ENCODE measurements at places on chromosomes 6 and 20.

GRCh38 chr6:137692806-137693205 is 174.3 kb upstream of the TNFAIP3 start:
- no peak for DNase-seq

DNA sequence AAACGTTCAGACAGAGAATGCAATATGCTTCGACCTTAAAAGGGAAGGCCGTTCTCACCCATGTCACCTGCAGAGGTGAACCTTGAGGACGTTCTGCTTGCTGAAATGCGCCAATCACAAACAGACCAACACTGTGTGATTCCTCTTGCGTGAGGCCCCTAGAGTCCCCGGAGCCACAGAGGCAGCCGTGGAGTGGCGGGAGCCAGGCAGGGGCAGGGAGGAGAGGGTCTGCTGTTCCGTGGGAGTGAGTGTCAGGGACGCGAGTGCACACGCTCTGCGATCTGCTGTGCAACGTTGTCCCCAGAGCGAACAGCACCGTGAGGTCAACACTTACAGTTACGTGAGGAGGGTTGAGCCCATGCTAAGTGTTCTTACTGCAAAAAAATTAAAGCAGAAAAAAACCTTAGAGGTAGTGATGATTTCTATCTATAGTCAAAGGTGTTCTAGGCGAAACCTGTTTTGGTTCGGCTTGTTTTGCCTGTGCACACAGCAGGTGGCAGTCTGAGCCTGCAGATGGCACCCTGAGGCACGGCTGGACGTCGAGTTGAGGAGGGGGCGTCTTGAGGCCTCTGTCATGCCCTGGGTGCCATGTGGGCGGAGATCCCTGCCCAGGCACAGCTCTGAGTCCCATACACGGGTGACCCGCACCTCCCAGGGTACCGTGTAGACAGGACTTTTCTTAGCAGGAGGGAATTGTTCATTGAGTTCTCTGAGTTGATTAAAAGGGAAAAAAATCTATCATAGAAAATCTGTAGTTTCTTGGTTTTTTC is 71.7 kb upstream of the FRMD1 start:
- no peak for DNase-seq

DNA sequence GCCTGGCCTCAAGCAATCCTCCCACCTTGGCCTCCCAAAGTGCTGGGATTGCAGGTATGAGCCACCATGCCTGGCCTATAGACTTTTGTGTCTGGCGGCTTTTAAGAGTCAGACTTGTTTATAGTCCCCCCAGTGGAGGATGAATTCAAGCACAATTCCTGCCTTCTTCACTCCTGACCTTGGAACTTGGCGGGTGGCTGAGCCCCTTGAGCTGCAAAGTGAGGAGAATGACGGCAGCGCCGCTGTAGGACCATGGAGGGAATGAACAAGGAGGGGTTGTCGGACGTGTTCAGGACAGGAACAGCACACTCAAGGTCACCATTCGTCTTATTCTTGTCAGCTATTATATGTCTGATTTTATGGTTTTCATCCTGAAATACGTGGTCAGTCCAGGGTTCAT is 265.4 kb downstream of the CDH4 start:
- no peak for DNase-seq

DNA sequence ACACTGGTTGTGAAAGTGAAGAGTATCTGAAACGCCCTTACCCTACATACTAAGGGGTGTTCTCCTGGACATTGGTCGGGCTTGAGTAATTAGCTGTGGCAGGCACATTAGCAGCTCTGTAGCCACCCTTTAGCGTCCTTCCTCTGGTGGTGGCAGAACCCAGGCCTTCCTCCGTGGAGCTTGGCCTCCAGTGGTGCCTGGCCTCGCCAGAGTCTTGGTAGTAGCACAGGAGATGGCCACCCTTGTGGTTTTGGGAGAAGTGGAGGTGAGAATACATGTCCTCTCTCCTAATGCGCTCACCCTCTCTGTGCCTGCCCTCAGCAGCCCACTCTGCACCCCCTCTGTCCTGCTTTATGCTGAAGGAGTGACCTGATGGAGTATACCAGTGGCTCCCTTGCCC is 17.6 kb upstream of the UQCC2 start:
- DNase-seq, result no peak

- no peak for DNase-seq
These were observed 4.1 kb downstream of the ATP9A start for GRCh38 chr20:51763965-51764602.

GRCh38 chr6:166561771-166562359 is 24.6 kb downstream of the RAMACL start:
- no peak for DNase-seq

GRCh38 chr20:45346291-45346718 is 1.9 kb downstream of the SDC4 start:
- DNase-seq, result no peak

DNA sequence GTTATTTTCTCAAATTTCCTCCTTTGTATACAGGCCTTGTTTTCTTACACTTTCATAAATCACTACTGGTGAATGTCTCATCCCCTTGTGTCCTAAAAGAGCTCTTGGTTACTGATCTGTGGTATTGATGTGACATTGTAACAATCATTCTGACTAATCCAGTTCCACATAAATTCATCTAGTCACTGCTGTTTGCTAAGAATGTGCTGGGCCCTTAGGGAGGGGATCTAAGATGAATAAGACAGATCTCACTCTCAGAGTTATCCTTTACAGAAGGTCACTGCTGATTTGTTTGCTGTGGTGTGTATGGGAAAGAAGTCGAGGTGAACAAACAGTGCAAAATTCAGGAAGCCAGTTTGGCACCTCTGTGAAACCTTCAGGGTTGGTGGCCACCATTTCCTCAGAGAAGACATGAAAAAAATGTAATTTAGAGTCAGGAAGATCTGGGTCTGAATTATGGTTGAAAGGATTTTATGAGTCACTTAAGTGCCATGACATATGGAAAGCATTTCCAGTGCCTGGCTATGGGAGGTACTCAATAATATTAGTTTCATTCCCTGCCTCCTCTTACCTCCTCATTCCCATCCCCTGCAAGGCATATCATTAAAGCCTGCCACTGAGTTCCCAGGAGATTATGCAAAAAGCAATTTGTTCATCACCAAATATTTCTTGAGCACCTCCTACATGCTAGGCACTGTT is 121.8 kb downstream of the COL9A1 start:
- DNase-seq, result no peak

- no peak for DNase-seq
These were observed 1.5 kb downstream of the SLC29A1 start for GRCh38 chr6:44224965-44225305.

DNA sequence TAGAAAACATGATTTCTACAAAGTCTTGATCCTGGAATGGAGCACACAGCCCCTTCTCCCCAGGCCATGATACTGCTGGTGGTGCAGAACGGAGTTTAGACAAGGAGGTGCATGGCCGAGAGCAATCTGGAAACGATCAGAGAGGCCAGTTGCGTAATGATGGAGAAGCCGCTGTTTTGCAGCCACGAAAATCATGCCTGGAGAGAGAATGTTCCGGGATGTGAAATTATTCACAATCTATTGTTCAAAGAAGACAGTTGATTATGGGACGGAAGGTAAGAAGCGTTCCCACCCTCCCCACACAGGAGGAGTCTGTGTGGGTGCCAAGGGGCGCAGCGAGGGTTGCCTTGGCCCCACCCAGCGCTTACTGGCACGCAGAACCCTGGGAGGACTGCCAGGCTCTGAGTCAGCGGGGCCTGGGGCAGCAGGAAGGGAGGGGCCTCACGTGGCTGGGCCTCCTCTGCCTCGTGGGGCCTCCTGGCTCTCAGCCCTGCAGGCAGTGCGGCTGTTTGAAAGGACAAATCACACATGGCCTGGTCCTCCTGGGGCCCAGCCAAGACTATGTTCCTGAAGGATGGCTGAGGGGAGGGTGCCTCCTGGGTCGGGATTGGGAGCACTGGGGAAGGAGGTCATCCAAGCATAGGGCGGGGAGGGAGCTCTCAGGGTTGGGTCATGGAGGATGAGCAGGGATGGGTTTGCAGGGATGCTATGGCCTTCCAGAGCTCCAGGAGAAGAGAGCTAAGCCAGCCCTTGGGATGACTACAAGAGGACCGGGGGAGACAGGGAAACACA is 8.7 kb upstream of the AP5S1 start:
- DNase-seq, result no peak

GRCh38 chr20:63326314-63327230 is 33.6 kb downstream of the COL20A1 start:
- no peak for DNase-seq

GRCh38 chr20:16215041-16215440 is 358.2 kb downstream of the KIF16B start:
- no peak for DNase-seq

GRCh38 chr6:130132286-130132701 is 90.5 kb downstream of the SAMD3 start:
- no peak for DNase-seq

DNA sequence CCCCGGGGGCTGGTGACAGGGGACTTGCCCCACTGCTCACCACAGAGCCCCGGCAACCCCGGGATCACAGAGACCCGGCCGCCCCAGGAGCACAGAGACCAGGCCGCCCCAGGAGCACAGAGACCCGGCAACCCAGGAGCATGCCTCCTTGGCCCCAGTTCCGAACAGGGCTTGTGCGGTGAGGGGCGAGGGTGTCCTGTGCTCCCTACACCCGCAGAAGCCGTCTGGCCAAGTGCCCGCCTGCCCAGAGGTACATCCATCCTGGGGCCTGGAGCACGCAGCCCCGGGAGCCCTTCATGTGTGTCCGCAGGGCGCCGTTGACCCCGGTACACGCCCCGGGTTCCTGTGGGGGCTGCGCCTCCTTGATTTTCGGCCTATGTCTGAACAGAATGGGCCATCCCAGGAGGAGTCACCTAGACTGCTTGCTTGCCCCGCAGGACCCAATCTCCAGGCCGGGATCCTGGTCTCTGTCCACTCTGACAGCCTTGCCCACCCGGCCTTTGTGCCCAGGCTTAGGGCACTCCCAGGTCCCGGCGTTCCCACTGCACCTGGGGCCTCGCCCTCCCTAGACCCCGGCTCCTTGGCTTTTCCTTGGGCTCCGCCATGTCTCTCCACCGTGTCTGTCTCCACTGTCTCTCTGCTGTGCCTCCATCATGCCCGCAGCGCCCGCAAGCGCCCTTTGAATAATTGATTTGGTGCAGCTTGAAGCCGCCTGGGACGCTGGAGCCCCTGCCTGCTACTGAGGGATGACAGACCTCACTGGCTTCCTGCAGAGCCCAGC is 219.8 kb downstream of the ERMARD start:
- no peak for DNase-seq

GRCh38 chr6:156617376-156617775 is 159.8 kb upstream of the ARID1B start:
- no peak for DNase-seq

GRCh38 chr6:113642001-113642713 is 215.0 kb upstream of the MARCKS start:
- DNase-seq, result no peak

DNA sequence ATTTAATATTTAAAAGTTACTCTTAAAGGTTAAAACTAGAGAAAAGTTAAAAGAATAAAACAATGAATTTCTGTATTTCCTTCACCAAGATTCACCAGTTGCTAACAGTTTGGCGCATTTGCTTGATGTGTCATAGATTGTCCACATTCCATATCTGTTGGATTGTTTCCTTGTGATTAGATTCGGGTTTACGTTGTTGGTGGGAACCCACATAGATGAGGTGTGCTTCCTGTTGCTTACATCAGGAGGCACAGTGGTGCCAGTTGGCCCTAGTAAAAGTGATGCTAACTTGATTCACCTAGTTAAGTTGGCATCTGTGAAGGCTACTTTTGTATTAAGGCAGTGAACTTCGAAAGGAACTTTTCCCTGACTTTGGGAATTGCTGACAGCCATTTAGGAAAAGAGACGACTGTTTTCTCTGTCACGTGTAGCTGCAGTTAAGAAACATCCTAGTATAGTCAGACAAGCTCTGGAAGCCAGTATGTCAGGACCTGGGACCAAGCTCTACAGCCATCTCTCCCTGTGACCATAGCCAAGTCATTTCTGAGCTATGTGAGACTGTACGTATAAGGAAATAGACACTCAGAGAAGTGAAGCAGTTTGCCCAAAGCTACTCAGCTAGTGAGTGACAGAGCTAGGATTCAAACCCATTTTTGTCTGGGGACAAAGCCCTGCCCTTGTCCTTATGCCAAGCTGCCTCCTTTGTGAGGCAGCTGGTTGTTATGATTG is 49.0 kb downstream of the PPARD start:
- no peak for DNase-seq

GRCh38 chr6:111791415-111791814 is 81.8 kb downstream of the FYN start:
- DNase-seq, result no peak

GRCh38 chr6:121183742-121184141 is 150.5 kb downstream of the TBC1D32 start:
- no peak for DNase-seq

- DNase-seq, result no peak
These were observed 838 bp downstream of the TNFAIP3 start for GRCh38 chr6:137867685-137868509.

GRCh38 chr6:7198833-7199800 is 91.4 kb downstream of the RREB1 start:
- DNase-seq, result no peak

DNA sequence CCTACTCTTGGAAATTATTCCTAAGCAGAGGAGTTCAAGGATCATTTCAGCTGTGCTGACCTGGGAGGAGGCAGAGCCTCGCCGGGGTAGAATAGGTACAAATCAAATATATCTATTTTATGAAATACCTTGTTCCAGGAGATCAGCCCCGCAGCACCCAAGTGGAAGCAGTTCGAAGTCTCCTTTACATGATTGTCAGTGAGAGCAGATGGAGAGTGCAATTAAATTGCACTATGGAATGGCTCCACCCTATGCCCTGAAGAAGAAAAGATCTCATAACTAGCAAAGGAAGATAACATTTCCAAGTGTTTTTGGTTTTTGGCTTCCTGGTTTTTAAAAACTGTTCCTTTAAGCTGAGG is 31.4 kb downstream of the DUSP22 start:
- no peak for DNase-seq

GRCh38 chr6:67775333-67775732 is 859.7 kb upstream of the ADGRB3 start:
- DNase-seq, result no peak

- no peak for DNase-seq
These were observed 130.6 kb downstream of the NFATC2 start for GRCh38 chr20:51411870-51412269.

GRCh38 chr20:17457588-17458190 is 73.5 kb downstream of the BFSP1 start:
- DNase-seq, result no peak

DNA sequence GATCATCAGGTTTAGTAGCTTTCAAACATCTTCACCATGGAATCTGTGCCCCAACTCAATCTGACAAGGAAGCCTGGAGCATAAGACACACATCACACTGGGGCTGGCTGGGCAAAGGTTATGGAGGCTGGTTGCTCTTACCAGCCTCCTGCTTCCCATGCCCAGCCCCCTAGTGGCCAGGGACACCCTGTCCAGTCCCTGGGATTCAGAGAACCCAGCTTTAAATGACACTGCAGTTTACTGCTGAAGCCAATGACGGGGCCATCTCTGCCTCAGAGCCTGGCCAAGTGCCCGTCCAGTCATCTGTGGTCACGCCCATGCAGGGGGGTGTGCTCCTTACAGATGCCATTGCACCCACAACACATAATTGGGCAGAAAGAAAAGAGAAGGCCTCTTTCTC is 272.9 kb downstream of the SMOC2 start:
- no peak for DNase-seq

GRCh38 chr20:6604179-6604578 is 163.3 kb upstream of the BMP2 start:
- no peak for DNase-seq

Measured in GM12864 (cell line).